ENCODE measurements at places on chromosomes 4 and X.

DNA sequence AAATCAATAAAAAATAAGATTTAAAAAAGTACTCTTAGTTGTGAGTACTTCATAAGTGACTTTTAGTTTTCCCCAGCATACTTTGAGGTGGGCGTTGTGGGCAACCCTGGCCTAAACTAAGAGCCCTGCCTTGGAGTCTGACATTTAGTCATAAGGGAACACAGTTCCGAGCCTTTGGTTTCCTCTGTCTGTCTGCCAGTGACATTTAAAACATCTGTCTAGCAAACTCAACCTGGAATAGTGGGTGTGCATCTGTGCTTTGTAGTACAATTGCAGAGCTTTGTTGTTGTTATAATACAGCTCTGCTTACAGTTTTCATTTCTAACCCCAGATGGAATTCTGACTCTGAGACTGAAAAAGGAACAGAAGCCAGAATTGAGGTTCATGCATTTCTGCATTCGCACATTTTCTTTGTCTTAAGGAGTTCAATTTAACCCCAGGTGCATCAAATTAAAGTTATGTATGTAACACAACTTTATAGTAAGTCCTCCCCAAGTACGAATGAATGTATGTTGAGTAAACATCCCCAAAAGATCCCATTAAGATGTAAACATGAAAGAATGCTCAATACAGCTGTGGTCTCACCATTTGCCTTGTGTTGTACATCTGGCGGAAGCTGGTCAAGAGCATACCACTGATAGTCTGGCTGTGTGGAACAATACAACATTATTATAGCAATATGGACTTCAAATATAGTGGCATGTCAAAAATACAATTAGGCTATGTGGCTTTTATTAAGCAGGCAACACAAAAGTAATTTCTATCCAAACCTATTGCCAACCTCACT is 25.9 kb downstream of the TNIP3 start:
- DNase-seq, result no peak

GRCh38 chr4:187307131-187307530 is 583.5 kb upstream of the FAT1 start:
- DNase-seq, result no peak

DNA sequence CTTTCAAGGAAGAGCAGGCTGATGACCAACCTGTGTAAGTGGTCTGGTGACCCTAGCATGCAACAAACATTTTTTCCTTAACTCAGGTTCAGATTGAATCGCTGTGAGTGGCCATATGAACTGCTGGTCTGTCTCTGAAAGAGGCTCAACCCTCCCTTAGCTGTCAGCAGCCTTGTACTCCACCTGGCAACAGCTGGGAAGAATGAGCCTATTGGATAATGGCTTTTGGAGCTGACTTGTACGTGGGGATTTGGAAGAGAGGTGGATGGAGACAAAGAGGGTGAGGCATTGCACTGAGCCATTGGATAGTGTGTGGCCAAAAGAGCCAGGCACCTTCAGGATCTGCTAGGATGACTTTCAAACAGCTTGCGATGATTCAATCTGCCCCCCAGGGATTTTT is 35.7 kb upstream of the BMP15 start:
- DNase-seq, result no peak

DNA sequence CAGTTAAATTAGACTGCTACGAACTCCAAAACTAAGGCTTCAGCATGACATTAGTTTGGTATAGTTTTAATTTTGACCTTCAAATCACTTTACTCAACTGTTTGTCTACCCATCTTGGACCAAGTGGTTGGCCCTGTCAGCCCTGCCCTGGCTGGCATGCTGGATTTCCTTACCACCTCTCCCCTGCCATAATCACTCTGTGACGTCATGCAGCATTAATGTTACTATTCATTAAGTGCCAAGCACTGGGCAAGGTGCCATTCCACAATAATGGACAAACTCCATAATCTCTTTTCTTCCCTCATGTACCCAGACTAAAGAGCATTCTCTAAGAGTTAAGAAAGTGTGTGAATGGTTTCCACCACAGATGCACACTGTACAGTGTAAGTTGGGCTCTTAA is 277.0 kb upstream of the INTU start:
- DNase-seq, result no peak

DNA sequence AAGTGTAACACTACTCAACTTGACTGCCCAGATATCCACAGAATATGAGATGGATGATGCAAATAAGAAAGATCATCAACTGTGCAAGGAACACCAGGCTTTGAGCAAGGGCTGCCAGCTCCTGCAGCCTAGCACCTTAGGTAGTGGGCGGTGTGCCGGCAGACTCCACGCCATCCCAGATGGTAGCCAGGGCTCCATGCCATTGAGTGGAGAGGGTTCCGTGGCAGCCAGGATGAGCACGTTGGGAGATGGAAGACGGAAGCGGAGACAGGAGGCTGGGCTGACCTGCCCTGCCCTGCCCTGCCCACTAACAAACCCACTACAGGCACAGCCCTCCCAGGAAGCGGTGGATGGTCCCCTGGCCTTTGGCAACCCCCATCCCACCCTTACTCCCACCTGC is 51.9 kb downstream of the TMPRSS11F start:
- no peak for DNase-seq

Data from left forelimb (tissue), 1 donor.